ENCODE measurements at places on chromosomes 12 and 14. TPM values are rescaled to one million over a fixed set of nuclear protein-coding genes. Genes with fewer than 3 reads are reported as not detected.

- DNase-seq = no peak
These were observed 50.8 kb downstream of the CATSPERB start for GRCh38 chr14:91681118-91681517.

GRCh38 chr14:89912221-89912620 lies 42.3 kb downstream of the EFCAB11 start:
- no peak for DNase-seq

Gene TAS2R19
- not detected for total RNA-seq

DNA sequence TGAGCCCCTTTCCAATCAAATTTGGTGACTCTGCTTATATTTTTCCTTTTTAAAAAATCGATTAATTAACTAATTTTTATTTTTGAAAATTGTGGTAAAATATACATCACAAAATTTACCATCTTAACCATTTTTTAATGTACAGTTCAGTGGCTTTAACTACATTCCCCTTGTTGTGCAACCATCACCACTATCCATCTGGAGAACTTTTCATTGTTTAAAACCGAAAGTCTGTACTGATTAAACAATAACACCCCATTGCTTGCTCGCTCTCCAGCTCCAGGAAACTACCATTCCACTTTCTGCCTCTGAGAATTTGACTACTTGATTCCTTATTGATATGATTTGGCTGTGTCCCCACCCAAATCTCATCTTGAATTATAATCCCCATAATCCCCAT lies 283.4 kb downstream of the C12orf75 start:
- no peak for DNase-seq

DNA sequence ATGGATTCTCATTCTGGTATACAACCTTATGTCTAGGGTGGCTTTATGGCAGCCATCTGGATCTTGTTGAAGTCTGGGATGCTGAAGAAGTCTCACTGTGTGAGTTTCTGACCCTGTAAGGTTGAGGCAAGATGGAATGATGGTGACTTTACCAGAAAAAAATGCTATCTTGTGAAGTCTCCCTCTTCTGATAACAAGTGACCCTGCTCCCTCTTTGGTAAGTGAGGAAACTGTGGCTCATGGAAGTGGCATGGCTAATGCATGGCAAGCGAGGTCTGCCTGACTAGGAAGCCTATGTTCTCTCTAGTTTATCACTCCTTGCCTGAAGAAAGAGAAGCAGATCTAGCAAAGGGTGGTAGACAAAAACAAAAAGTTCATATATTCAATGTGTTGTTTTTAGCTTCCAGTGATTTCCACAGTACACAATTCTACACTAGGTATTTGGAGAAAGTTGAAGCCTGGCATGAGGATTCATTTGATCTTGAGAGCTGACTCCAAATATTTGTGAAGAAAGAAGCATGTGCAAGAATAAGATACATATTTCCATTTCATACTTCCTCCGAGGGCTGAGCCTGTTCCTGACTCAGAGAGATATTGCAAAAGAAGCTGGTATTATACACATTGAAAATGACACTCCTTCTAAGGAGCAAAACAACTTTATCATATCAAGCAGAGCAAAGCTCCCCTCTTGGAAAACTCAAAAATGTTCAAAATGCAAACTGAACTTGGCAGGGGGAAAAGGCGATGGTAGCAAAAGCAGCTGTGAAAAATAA lies 63.6 kb downstream of the HELB start:
- no peak for DNase-seq

GRCh38 chr14:104656014-104656714 lies 33.3 kb upstream of the INF2 start:
- DNase-seq = no peak

Gene PDE3A
- 33.7 TPM for total RNA-seq

Gene RTN1
- 52.3 TPM for total RNA-seq

GRCh38 chr12:1918081-1918883 lies at the start of gene CACNA2D4:
Gene CACNA2D4 (minus strand): TSS chr12:1918652. CDS start chr12:1918473, 179 bp downstream.
- peak; percentile 51 for DNase-seq

- DNase-seq = no peak
These were observed 207.1 kb downstream of the GALC start for GRCh38 chr14:87785897-87786296.

- peak; percentile 74 for DNase-seq
These were observed 2.5 kb downstream of the COL2A1 start for GRCh38 chr12:48001505-48002413.

DNA sequence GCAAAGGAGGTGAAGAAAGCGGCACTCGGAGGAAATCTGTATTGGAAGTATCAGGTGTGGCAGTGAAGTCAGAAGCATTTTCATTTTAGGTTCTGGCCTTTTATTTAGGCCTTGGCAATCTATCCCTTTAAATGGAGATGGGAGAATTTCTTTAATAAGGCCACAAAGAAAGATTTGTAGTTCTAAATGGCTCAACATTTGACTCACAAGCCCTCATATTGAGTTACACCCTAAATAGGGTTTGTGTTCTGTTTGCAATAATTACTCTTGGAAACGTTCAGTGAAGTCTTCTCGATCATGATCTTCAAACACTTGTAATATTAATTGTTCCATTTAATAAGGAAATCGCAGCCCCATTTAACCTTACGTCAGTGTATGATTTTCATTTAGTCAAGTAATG lies 25.3 kb upstream of the TMEM260 start:
- DNase-seq = no peak

DNA sequence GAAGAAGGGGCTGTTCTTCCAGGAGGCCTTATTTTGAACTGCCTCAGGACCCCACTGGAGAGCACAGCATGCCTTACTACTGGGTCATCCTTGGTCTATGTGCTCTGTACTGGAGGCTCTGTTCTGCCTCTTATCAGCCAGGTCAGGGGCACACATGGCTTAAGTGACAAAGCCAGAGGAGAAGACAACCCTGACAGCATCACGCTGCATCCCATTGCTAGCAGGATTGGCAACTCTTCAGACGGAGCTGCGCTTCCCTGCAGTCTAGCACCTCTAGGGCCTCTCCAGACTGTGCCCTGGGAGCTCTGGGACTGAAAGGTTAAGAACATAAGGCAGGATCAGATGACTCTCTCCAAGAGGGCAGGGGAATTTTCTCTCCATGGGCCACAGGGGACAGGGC lies 17.3 kb upstream of the TIGAR start:
- DNase-seq = no peak

DNA sequence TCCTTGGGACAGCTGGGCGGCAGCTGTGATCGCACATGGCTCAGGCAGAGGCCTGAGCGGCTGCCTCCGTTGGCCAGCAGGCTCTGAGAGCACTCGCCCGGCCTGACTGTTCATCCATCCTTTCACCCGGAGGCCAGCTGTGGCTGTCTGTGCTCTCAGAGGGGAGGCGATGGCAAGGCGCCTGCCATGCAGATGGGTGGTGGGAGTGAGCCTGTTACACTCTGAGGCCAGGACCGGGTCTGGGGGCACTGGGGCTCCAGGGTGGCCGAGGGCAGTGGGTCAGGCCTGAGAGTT lies 292.3 kb downstream of the TMEM121 start:
- DNase-seq = no peak

GRCh38 chr12:118645219-118645618 lies 268.9 kb downstream of the SUDS3 start:
- DNase-seq = no peak

GRCh38 chr12:46896680-46897079 lies 70.9 kb upstream of the SLC38A4 start:
- DNase-seq = no peak

Gene LRFN5
- 0.11 TPM for total RNA-seq

GRCh38 chr14:74867673-74868072 lies 8.3 kb downstream of the PROX2 start:
- peak; percentile 72 for DNase-seq

DNA sequence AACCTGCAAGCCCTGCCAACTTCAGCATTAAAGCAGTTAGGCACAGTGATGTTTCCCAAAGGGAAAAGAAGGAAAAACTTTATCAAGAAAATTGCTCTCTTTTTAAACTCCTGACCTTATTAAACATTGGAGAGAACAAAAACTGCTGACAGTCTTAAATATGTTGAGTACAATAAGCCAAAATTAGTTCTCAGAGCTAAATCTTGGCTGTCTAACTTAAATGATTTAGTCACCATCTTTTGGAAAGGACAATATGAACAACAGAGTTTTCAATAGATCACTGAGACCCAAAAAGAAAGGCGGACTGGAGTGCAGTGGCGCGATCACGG lies 70.8 kb downstream of the DUSP6 start:
- DNase-seq = no peak

Gene FITM1
- total RNA-seq = not detected

- no peak for DNase-seq
These were observed 163.2 kb downstream of the PAH start for GRCh38 chr12:102753802-102754201.

- DNase-seq = no peak
These were observed 48.4 kb upstream of the PTPRO start for GRCh38 chr12:15273896-15274295.

GRCh38 chr12:104352106-104352713 lies 48.7 kb downstream of the EID3 start:
- DNase-seq = no peak

Gene ESR2
- not detected for total RNA-seq

GRCh38 chr12:108689314-108690190 lies 41.8 kb downstream of the CORO1C start:
- no peak for DNase-seq

GRCh38 chr12:232731-233614 lies 19.0 kb upstream of the SLC6A12 start:
- no peak for DNase-seq

DNA sequence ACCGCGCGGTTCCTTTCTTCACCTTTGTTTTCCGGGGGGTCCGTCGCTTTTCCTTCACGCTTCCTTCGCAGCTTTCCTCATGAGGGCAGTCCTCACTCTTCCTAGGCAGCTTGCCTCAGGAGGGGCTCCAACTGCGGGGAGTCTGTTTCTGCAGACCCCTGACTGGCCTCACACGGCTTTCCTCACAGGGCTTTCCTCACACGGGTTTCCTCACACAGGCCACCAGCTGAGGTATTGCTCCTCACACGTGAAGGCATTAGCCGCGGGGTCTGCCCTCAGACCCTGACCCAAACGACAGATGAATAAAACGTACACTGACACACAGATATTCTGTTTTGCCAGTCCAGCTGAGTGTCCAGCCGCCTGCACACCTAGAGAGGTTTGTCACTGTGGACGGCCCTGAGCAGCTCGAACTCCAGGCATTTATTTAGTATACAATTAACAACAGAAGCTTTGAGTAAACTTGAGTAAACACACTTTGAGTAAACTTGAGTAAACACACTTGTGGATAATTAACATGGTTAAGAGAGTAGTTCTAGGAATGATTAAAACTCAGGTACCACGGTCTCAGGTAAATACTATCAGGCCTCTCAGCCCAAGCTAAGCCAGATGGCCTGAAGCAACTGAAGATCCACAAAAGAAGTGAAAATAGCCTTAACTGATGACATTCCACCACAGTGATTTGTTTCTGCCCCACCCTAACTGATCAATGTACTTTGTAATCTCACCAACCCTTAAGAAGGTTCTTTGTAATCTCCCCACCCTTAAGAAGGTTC lies 16.1 kb upstream of the LYZ start:
- DNase-seq = no peak

Gene ADCY6
- total RNA-seq = 65.0 TPM

- DNase-seq = no peak
These were observed 190.5 kb downstream of the PHETA1 start for GRCh38 chr12:111178181-111179081.

GRCh38 chr14:45246691-45247090 lies 6.3 kb downstream of the MIS18BP1 start:
- no peak for DNase-seq

DNA sequence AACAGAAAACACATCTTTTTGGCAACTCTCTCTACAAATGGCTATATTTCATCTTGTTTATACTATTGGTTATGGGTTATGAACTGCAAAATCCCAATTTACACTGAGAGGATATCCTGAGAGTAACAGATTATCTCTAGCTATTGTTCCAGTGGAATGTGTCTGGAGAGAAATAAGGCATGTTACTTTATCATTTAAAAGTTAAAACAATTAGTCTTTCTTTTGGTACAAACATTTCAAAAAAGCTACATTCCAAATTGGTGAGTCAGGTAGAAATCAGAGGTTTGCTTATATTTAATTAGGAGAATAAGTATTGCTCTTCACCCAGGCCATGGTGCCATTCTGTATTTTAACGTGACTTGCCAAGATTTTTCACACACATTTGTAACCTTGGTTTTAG lies 411.6 kb downstream of the CCER1 start:
- no peak for DNase-seq

- no peak for DNase-seq
These were observed 5.8 kb downstream of the ANKRD9 start for GRCh38 chr14:102503641-102504327.

DNA sequence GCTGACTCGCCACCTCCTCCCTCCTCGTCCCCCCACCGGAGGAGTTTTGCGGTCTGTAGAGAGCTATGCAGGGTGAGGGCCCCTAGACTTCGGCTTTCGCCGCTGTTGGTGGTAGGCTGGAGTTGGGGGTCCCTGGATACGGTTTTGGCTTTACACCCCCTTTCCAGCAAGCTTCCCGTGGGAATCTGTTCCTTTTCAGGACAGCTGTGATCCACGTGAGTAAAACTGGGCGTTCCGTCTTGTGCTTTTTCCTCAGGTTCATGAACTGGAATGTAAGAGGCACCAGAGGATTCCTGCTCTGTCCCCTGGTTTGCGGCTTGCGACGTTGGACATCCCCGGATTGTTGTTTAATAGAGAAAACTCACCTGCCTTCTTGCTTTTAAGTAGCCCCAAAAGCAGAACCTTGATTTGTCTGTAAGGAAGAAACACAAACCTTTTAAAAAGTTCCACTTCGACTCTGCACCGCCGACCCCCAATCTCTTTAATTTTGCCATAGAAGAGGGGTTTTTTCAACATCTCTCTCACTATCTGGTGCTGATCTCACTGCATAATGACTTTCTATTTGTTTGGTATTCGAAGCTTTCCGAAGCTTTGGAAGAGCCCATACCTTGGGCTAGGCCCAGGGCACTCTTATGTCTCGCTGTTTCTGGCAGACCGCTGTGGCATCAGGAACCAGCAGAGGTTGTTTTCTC lies 490 bp downstream of the PRORP start:
- no peak for DNase-seq

Gene HOXC12
- total RNA-seq = not detected

DNA sequence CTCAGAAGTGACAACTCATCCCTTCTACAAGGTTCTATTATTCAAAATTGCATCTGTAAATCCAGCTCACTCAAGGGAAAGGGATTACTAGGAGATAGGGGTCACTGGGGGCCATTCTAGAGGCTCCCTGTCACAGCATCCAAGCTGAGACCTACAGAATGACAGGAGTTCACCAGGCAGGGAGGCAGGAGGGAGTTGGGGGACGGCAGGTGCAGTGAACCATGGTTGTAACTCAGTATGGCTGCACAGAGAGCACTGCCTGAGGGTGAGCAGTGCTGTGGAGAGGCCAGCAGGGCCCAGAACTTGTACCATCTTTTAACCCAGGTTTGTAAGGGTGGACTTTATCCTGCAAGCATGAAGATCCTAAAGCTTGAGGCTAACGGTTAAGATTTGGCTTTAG lies 37.9 kb upstream of the SINHCAF start:
- no peak for DNase-seq

DNA sequence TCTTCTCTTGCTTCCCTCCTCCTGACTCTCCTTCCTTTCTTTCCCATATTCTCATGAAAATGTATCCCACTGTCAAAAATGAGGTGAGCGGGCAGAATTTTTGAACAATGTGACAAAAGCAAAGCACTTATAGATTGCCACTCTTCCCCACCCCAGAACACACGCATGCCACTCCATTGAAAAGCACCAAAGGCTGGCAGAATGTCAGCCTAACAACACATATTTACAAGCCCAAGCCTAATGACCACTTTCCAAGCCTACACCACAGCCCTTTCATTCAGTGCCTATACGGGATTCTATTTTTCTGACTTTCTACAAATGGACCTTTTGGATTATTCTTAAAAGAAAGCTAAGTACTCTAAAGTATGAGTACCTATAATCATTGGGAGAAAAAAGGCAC lies 62.9 kb upstream of the METAP2 start:
- no peak for DNase-seq

Data from ascending aorta (tissue), 2 donors.